ENCODE measurements at places on chromosomes 16 and 17. TPM values are rescaled to one million over a fixed set of nuclear protein-coding genes. Genes with fewer than 3 reads are reported as not detected.

The YPEL3 gene
- total RNA-seq, result 1.1 TPM

The TOP2A gene
- 68.5 TPM for total RNA-seq

The ABCA3 gene
- total RNA-seq, result 0.18 TPM

The SCGB1C2 gene
- not detected for total RNA-seq

The CLDN9 gene
- not detected for total RNA-seq

The PRM1 gene
- total RNA-seq, result not detected

The MARVELD3 gene
- total RNA-seq, result not detected

The CTF1 gene
- 0.56 TPM for total RNA-seq

The SNX11 gene
- 11.7 TPM for total RNA-seq

The KRT39 gene
- not detected for total RNA-seq

The SLC5A10 gene
- total RNA-seq, result not detected

The MSLN gene
- not detected for total RNA-seq

The RNF227 gene
- total RNA-seq, result 1.4 TPM

The NTN1 gene
- total RNA-seq, result under 0.01 TPM

The LHX1 gene
- not detected for total RNA-seq

The KCTD19 gene
- total RNA-seq, result under 0.01 TPM

GRCh38 chr16:1809281-1809801 lies 15.8 kb upstream of the IGFALS start:
- DNase-seq, result no peak

GRCh38 chr17:48814504-48814903 lies 2.5 kb downstream of the TTLL6 start:
- peak; percentile 37 for DNase-seq

GRCh38 chr16:62018301-62019060 lies 17.8 kb downstream of the CDH8 start:
- DNase-seq, result no peak

DNA sequence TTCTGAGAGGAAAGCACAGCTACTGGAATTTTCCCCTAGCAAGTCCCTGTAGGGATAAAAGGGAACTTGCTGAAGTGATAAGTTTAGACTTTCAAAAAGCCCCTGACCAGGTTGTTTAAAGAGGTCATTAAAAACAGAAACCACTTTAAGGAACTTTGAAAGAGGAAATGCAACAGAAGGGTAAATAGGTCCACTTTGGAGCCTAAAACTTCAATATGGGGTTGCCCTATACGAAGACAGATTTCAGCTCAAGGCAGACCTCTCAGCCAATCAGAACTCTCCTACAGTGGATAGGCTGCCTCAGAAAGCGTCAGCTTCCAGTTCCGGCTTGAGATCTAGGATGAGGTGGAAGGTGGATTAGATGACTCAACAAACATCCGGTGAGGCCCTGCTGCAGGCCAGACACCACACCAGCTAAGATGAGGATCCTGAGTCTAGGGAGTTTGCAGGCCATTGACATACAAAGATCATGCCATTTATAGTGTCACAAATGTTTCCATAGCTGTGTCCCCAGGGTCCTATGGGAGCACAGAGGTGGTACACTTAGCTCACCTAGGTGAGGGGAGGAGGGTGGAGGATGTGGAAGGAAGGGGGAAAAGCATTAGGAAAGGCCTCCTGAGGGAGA lies 7.9 kb upstream of the MFSD6L start:
- no peak for DNase-seq

DNA sequence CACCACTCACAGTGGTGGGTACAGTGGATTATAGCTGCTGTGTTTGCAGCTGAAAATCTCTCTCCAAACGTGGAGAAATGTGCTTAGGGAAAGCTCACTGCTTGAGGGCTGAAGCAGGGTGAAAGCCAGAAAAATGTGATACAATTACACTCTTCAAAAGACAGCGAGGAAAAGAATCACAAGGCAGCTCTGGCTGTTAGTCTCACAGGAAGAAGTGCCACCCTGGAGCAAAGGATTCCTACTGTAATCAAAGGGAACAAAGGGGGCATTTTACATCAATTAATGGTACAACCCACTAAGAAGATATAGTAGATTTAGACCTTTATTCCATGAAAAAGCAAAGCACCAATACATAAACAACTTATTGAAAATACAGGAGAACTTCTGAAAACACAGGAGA lies 48.1 kb upstream of the IRX5 start:
- DNase-seq, result no peak

GRCh38 chr16:59500601-59501000 lies 766.5 kb upstream of the GOT2 start:
- no peak for DNase-seq

DNA sequence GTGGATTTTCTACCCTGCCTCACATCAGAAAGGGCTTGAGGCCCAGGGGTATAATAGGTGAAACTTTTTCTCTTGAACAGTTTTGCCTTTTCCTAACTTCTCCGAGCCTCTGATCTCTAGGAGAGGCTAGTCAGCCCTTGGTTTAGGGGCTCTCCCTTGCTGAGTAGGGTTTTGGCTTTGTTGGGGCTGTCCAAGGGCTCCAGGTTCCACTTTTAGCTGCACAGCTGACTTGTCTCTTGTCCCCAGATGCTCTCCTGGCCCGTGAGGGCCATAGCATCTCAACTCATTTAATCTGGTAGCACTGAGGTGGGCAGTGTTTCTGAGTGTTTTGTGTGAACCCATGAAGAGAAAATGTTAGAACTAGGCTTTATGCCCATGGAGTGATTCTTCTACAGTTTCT lies 103.9 kb downstream of the MSI2 start:
- no peak for DNase-seq

DNA sequence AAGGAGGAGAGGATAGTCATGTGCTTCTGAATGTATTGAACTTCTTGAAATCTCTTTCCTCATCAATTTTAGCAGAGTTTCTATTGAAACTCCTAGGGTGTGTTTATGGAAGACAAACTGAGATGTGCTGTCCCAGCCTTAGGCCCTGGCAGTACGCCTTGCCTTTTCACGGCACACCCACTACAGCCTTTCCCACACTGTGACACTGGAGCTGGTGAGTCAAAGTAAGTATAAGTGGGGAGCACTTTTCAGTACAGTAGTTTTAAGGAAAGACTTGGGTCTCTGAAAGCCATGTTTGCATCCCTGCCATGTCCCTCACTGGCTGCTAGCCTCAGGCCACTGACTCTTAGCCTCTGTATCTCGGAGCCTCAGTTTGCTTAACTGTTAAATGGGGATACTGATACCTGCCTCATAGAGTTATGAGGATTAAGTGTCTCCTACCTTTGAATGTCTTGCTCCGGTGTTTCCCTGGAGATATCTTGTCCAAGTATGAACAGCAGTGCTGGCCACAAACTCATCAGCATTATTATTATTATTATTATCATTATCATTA lies 144.7 kb upstream of the CRHR1 start:
- no peak for DNase-seq

DNA sequence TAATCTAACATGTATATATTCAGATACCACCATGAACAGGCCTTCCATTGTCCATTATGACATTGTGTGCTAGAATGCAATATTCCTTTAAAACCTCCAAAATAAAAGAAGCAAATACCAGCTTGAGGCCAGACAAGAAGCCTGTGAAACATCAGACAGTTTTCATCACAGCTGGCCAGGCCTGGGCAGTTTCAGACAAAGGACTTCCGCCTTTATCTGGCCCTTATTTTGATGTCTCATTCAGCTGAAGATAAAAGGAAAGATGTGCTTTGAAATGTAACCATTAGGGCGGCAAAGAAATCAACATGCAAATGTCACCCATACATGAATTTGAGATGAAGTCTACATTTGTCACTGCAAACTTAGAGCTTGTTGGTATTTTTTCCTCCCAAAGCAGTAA lies 737.5 kb downstream of the KCNJ2 start:
- DNase-seq, result peak; percentile 62

GRCh38 chr17:64723781-64724180 lies 61.7 kb upstream of the SMURF2 start:
- peak; percentile 20 for DNase-seq

- DNase-seq, result peak; percentile 29
Measured at GRCh38 chr17:29588562-29589411, 661 bp downstream of the GIT1 start.

GRCh38 chr16:51085271-51085670 lies 65.8 kb downstream of the SALL1 start:
- no peak for DNase-seq

- DNase-seq, result no peak
Measured at GRCh38 chr16:30533146-30533522, 1.5 kb downstream of the ZNF747 start.

GRCh38 chr17:39045948-39046679 lies 78.9 kb upstream of the FBXO47 start:
- DNase-seq, result no peak

DNA sequence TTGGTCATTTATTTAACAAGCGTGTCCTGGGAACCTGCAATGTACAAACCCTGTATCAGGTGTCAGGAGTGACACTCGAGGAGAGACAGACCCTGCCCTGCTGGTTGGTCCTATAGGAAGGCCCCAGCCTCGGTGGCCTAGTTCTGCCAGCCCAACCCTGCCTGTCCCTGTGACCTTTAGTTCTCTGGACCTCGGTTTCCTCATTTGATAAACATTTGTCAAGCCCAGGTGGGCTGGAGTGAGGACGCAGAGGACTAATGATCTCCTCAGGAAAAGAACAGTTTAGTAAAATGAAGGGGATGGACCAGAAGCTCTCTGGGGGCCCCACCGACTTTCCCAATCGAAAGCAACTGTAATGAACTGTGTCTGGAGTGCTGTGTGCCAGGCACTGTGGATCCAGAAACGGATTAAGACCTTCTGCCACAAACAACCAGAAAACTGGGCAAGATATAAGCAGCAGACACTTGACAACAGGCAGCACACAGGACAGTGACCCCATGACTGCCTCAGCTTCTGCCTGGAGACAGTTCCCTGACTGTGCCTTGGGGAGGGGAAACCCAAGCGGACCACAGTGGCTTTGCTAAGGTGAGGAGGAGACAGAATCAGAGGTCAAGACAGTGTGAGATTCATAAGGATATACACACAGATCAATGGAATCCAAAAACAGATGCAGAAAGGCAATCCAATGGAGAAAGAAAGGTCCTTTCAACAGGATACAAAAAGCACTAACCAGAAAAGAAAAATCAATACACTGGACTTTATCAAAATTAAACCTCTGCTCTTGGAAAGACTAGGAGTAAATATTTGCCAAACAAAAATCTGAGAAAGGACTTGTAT lies 8.8 kb downstream of the PRCD start:
- no peak for DNase-seq

- DNase-seq, result no peak
Measured at GRCh38 chr16:87045466-87046216, 271.6 kb downstream of the C16orf95 start.

GRCh38 chr17:4764595-4764994 lies 7.1 kb upstream of the TM4SF5 start:
- DNase-seq, result no peak

DNA sequence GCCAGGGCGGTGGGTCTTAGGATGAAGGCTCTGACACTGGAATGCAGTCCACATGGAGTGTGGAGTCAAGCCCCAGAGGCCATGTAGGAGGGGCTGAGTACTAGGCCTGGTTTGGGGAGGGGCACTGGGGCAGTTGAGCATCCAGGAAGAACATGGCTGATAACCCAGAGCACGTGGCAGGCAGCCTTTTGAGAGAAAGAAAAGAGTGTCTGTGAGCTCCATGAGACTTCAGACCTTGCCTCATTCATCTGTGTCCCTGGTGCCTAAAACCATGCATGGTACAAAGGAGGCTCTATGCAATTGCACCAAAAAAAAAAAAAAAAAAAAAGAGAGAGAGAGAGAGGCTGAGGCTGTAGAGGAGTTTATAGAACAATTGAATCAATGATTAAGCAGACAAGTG lies 14.6 kb downstream of the SLC46A1 start:
- DNase-seq, result no peak

DNA sequence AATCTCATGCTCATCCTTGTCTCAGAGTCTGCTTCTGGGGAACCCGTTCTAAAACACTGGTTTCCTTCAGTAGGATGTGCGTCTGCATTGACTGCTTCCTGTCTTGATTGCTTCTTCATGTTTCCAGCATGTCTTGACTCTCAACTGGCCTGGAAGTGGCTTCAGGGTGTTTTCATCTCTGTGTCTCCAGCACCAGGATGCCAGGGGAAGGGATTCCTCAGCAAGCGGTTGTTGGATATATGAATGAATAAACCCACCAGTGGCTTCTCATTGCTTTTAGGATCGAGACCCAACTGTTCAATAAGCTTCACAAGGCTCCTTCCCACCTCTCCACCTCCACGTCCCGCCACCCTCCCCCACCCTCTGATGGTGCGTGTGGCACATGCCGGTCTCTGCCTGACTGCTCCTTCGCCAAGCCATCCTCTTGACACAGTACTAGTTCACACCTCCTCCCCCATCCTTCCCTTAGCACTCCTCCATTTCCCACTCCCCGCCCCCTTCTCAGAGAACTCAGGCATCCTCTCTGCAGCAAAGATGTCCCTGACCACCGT lies 14.1 kb upstream of the TNS4 start:
- no peak for DNase-seq

DNA sequence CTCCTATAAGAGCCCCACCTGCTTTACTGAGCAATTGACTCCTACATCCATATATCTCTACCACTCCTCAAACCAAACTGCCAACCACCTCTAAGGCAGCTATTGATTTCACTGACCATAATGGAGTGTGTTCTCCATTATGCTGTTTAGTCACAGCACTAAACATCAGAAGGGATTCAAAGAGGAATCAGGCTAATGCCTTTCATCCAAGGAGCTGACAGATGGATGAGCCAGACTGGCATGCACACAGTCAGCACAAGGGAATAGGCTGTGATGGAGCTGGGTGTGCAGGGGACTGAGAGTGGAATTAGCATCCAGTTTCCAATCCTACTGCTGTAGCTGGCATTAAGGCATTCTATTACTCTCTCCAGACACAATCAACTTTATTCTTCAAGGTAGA lies 88.7 kb upstream of the CCL2 start:
- no peak for DNase-seq

DNA sequence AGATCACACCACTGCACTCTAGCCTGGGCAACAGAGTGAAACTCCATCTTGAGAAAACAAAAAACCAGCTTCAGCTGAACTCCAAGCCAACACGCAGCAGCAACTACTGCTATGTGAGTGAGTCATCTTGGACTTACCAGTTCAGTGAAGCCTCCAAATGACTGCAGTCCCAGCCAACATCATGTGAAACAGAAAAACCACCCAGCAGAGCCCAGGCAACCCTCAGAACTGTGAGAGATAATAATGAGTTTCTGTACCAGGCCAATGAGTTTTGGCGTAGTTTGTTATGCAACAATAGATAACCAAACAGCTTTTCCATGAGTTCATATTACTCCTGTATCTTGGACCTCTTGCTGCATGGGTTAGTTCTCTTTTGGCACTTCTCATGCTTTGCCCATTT lies 23.3 kb downstream of the PHF12 start:
- peak; percentile 48 for DNase-seq

DNA sequence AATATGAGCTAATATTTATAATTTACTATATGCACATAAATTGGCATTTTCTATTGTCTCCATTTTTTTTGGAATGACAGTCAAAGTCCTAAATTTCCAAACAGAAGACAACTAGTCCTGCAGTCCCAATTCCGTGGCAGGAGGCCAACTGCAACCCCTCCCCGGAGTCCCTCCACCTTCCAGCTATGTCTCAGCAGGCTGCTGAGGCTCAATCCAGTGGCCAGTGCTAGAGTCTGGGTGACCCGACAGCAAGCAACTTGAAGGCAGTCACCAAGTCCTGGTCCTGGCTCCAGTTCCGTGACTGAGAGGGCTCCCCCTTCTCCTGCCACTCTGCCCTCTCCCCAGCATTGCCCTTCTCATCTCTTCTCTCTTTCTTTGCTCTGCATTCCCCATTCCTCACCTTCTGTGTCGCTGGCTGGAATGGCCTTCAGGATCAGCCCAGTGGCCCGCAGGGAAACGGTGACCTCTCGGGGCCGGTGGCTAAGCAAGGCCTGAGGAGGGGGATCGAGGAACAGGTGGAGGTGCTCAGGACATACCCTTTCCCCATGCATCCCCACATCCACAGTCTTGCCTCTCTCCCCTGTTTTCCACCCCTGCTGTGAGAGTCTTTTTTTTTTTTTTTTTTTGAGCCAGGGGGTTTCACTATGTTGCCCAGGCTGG lies 22.4 kb upstream of the MFSD6L start:
- DNase-seq, result no peak
